ENCODE measurements at places on chromosomes 4 and X.

DNA sequence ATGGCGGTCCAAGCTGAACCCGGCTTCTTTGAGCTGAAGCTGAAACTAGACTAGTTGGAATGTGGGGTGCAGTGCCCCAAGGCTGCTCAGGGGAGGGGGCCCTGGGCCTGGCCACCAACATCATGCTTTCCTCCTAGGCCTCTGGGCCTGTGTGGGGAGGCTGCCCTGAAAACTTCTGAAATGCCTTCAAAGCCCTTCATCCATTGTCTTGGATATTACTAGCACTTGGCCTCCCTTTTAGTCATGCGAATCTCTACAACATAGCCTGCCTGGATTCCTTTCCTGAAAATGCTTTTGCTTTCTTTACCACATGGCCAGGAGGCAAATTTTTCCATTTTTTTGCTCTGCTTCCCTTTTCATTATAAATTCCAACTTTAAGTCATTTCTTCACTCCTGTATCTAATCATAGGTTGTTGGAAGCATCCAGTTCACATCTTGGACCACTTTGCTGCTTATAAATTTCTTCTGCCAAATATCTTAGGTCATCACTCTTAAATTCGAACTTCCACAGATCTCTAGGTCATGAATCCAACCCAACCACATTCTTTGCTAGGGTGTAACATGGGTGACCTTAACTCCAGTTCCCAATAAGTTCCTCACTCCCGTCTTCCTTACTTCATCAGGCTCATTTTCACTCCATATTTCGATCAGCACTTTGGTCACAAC is 103.4 kb downstream of the DDIT4L start:
- DNase-seq: no peak

GRCh38 chrX:38649221-38649620 is 87.9 kb downstream of the TSPAN7 start:
- DNase-seq: no peak

GRCh38 chrX:17485391-17485790 is 110.4 kb downstream of the NHS start:
- DNase-seq: no peak

GRCh38 chrX:79170476-79171035 is 26.1 kb downstream of the GPR174 start:
- DNase-seq: no peak

- no peak for DNase-seq
Measured at GRCh38 chr4:98516441-98517217, 141.8 kb downstream of the TSPAN5 start.

- no peak for DNase-seq
Measured at GRCh38 chr4:174107746-174108354, 175.6 kb downstream of the FBXO8 start.

DNA sequence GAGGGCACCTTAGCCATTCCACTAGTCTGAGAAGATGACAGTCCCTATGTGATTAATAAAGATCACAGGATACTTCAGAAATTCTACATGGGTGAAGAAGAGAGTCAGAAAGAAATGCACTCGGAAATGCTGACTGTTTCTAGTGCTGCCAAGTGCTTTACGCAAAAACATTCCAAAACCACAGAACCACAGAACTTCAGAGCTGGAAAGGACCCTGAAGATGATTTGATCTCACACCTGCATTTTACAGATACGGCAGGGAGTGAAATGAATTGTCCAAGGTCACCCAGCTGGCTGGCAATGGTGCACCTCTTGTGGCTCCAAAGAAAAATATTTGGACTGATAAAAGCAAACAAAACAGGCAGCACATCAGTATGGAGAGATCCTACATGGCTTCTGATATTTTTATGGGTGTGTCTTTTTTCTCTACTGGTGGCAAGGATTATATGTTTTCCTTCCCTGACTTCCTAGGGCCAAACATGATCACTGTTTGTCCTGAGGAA is 115.9 kb downstream of the MAML3 start:
- no peak for DNase-seq

GRCh38 chr4:144288011-144288903 is 147.7 kb upstream of the GYPA start:
- no peak for DNase-seq

- DNase-seq: no peak
Measured at GRCh38 chr4:2258091-2259035, 3.5 kb downstream of the MXD4 start.

DNA sequence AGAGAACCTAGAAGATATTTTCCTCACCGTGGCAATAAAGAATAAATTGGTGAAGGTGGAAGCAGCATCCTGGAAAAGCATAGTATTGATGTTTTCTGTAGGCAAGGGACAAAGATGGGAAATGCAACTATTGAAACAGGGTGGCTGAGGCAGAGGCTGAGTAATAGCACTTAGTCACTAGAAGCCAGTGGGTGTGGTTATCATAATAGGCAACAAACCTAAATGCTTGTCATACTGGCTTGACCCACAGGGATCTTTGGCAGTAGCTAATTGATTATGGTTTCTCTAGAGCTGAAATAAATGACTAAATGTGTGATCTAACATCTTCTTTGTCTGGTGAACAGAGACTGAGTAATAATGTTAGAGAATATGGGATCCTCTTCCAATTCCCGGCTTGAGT is 353.6 kb upstream of the RPS6KA3 start:
- DNase-seq: no peak

DNA sequence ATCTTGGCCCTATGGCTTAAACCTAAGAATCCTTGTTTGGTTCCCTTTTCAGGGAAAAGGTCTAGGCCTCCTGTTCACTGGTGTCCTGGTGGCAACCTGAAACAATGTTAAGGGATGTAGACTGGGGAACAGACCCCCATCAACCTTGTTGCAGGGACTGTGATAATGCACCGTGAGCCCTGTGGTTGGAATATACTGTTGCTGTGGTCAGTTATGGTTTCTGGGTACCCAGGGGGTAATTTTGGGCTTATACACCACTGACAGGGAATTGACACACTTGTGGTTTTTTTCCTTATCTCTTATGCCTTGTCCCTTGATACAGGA is 64.0 kb upstream of the WDR1 start:
- DNase-seq: no peak

GRCh38 chr4:177696438-177696966 is 254.3 kb upstream of the AGA start:
- DNase-seq: no peak

- DNase-seq: no peak
Measured at GRCh38 chr4:3827616-3828492, 61.7 kb downstream of the ADRA2C start.

- no peak for DNase-seq
Measured at GRCh38 chrX:148530464-148531077, 30.2 kb downstream of the AFF2 start.

- DNase-seq: no peak
Measured at GRCh38 chr4:121227341-121227792, 63.2 kb upstream of the TNIP3 start.

DNA sequence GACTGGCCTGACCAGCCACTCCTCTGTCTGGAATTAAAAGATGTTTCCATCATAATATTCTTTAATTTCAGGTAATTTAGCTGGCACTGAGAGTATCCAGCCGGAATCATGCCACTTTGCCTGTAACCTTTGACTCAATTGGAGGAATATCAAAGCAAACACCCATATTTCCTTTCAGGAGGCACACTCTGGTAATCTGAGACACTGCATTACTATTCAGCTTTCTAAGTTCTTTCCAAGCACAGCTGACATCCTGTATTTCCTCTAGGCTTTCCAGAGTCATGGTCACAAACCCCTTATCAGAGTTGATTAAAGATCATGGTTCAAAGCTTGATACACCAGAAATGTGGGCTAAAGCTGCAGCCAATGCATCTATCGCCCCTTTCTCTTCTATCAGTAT is 29.3 kb downstream of the INTS12 start:
- no peak for DNase-seq

DNA sequence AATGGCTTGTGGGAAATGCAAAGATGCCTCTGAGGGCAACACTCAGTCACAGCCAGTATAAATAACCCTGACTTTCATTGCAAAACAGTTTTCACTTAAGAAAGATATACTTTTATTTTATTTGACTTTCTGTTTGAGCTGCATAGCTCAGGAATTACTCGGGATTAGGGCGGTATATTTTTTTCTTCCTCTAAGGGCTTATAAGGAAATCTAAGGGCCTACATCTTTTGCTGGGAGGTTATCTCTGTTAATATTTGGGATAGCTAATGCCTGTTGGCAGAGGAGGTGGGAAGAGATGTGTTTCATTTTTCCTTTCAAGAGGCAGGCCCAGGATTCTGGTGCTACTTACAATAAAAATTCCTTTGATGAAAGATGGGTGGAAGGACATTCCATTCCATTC is 28.8 kb upstream of the EGFL6 start:
- DNase-seq: no peak

DNA sequence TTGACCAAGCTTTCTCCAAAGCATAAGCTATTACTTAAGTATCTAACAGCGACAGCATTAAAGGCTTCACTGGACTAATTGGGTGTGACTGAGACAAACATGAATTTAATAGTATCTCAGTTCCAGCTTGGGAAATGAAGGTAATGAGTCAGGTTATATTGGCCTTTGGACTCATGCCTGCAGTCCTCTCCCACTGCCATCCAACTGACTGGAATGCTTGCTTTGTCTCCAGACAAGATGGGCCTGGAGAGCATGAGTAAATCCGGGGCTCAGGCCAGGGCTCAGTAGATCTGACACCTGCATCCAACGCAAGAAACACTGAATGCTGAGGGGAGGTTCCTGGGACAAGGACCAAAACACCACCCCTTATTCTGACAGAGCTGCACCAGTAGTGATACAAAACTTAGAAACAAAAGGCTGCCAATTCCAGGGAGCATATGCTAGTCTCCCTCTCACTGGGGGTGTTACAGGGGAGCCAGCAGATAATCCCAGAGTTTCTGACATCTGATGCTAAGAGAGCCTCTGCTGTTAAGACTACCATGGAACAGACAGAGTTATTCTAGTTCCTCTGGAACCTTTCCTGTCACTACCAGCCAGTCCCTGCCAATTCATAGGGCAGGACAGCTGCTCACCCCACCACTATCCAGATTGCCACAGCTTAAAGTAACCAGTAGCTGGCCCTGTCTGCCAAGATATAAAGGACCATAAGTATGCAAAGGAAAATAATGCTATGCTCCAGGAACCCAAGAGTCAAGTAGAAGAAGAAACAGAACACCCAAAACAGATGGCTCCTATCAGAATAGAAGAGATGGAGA is 293.8 kb downstream of the IQCM start:
- DNase-seq: no peak

DNA sequence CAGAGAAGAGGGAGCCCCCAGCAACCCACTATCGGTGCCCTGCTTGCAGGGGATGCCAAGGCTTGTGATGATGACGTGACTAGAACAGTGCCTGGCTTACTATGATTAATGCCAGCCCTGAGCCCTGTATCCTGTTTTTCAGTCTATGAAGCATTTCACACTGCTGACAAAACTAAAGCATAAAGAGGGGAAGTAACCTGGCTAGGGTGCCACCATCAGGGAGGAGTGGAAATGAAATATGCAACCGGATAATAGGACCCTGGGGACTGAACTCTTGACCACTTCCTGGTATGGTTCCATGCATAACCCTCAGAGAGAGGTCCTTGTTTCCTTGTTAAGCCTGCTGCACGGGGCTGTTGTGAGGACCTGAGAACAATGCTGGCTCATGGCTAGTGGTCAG is 50.3 kb downstream of the MED28 start:
- no peak for DNase-seq

DNA sequence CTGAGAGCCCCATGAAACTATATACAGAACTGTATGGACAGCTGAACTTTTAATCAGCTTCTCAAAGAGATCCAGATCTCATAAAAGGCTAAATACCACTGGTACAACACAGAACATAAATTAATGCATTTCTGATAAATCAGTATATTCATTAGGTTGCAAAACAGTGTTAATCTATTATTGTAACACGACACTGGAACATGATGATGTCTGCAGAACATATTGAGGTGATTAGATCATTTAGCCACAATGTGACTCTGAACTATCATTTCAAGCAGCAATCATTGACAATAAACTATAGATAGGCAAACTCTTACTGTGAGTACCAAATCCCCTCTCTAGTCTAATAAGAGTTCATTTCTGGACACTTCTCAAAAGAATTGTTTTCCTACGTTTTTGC is 50.3 kb downstream of the GASK1B start:
- DNase-seq: no peak
